ENCODE measurements at places on chromosomes 4 and X.

GRCh38 chr4:182225257-182225852 is 17.8 kb upstream of the TENM3 start:
- DNase-seq = no peak

- no peak for DNase-seq
Observed at GRCh38 chr4:128676095-128676494, 133.4 kb upstream of the JADE1 start.

DNA sequence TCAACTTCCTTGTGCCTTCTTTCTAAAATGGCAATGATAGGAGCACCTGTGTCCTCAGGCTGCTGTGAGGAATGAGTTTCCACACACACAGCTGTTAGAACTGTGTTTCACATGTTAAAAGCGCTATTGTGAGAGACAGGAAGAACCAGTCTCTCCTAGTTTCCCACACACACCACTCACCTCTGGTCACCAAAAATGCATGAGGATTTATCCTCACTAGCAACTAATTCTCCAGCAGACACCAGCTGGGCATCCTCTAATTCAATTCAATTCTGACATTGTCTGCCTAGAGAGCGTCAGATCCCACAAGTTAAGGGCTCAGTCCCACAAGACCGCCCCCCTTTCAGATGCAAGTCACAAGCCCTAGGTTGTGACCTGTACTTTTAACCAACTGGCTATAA is 29.0 kb upstream of the SLC2A9 start:
- DNase-seq = no peak

GRCh38 chr4:122652379-122652778 is 31.5 kb upstream of the IL21 start:
- no peak for DNase-seq

GRCh38 chr4:158906073-158906472 is 137.2 kb downstream of the FNIP2 start:
- DNase-seq = peak; percentile 53

- no peak for DNase-seq
Observed at GRCh38 chr4:56737666-56738065, 56.6 kb upstream of the HOPX start.

GRCh38 chr4:179112441-179113170 is 1670.4 kb upstream of the AGA start:
- no peak for DNase-seq

DNA sequence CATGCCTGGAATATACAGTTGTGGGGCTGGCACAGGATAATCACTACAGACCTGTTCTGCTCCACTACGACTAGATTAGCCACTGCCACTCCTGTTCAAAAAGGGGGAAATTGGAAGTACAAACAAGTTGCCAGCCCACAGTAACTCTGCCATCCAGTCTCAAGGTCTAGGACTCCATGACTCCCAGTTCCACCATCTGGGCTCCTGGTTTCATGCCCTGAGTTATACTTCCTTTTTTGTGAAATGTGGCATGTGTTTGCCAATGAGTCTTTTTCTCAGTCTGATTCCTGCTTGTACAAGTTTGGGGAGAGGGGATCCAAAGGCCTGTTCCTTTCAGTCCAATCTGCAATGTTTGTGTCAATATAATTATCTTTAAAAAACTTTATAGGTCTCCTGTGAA is 1.0 kb upstream of the BLOC1S4 start:
- no peak for DNase-seq

- DNase-seq = no peak
Observed at GRCh38 chr4:111693758-111694157, 451.5 kb upstream of the FAM241A start.

DNA sequence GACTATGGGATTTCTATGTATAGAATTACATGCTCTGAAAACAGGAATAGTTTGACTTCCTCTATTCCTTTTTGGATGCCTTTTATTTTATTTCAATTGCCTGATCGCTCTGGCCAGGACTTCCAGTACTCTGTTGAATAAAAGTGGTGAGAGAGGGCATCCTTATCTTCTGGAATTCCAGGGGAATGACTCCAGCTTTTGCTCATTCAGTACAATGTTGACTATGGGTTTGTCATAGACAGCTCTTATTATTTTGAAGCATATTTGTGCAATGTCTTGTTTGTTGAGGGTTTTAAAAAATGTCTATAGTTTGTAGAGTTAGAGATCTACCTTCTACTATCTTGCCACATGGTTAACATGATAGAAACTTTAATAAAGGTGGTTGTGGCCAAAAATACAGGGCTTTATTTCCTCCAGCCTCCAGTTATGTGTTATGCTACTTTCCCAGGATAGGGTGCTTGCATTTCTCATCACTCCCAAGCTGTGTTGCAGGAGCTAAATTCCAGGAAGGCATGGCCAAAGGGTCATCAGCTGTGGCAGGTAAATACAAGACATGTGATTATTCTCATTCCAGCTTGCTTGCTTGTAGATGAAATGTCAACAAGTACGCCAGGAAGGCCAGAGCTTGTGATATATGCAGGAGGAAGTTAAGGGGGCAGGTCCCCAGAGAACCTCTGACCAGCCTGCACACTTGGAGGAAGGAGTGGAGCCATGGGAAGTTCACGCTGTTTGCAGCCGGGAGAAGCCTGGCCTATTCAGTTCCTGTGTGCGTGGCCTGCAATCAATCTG is 142.4 kb upstream of the CPXCR1 start:
- DNase-seq = no peak

GRCh38 chrX:68684291-68684918 is 36.9 kb downstream of the STARD8 start:
- DNase-seq = no peak

DNA sequence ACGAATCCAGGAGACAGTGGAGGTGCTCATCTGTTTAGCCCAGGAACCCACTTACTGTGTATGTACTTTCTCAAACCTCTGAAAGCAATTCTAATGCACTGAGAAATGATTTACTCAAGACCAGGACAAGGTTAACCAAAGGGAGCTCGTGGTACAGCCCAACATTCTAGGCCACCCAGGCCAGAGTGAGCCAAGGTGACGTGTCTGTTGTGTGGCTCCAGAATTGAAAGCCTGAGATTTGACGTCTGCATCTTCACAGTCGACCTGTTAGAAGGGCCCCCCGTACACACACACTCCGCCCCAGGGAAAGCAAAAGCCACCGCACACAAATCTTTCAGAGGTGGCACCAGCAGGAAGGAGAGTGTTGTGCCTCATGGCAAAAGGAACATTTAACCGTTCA is 2.3 kb downstream of the MAP3K15 start:
- DNase-seq = no peak

DNA sequence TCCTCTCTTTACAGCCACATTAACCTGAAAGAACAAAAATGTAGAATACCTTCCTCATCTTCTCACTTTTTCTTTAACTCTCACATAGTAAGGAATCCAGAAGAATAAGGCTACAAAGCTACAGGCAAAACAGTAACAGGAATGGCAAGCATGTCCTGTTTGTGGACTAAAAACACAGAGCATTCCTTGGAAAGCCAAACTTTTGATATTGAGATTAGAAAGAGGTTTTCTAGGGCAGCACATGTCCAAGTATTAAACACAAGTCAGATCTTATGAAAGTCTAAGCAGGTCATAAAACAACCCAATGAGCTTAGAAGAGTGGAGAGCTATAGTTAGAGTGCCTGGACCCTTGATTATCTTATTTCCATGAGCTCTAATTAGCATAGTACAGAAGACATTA is 58.2 kb upstream of the FAM9C start:
- no peak for DNase-seq

DNA sequence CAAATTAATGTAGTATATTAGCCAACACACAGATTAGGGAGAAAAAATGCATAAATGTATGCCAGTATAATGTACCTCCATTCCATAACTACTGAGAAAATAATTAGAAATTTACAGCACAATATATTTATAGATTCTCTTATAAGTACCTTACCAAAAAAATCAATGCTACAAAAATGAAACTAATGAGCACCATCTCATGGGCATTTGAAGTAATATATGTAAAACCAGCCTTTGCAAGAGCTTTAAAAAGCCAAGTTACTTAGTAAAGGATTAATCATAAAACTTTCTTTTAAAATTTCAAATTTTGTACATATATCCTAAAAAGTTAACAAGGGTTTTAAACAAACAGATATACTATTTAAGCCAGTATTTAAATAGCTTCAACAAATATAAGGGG is 43.2 kb downstream of the LRBA start:
- no peak for DNase-seq

GRCh38 chr4:46953564-46953963 is 39.8 kb downstream of the GABRA4 start:
- DNase-seq = no peak

GRCh38 chrX:70022616-70023015 is 27.1 kb downstream of the AWAT2 start:
- DNase-seq = no peak

GRCh38 chr4:184384056-184384809 is 90.1 kb downstream of the IRF2 start:
- DNase-seq = peak; percentile 92

GRCh38 chr4:165351359-165352130 is 24.1 kb downstream of the MSMO1 start:
- DNase-seq = no peak

DNA sequence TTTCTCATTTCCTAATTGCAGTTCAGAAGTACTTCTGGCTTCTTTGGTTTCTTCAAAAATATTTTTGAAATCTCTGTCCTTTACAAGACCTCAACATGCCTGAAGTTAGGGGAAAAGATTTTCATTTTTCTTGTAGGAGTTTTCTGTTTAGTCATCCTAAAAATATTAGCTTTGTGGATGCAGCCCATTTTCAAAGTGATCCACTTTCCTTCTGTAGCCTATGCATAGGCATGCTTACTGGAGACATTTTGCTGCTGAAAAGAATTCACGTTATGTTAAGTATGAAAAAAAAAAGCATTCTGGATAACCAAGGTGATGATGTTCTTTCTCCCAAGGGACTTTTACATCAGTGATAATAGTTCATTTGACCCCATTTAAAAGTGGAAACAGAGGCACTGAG is 245.6 kb downstream of the THOC2 start:
- no peak for DNase-seq

DNA sequence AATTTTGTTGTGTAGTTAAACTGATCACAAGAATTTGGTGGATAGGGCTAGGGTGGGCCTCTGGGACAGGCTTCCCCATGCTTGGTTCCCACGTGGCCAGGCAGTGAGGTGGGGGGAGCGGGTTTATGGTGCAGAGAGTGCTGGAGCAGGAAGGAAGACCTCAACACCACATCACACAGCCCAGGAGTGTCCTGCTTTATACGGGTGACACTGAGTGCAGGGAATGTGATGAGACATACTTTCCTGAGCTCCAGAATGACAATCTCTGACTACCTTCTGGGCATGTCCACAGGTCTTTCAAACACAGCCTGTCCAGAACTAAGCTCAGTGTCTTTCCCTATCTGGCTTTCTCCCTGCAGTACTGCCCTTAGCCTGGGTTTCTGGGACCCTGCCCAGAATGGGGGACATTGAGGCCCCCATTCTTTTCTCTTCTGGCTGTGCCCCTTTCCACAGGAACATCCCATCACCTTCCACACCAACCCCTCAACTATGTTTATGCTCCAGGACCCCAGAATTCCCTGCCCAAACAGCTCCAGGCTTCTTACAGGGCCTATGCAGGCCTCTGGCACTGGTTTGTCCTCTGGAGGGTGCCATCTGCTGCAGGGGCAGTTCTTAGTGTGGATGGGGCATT is 36.5 kb upstream of the RASL11B start:
- DNase-seq = no peak

GRCh38 chrX:29432534-29432933 is 782.8 kb upstream of the MAGEB2 start:
- no peak for DNase-seq

- DNase-seq = no peak
Observed at GRCh38 chr4:45102716-45103115, 376.4 kb upstream of the GNPDA2 start.

DNA sequence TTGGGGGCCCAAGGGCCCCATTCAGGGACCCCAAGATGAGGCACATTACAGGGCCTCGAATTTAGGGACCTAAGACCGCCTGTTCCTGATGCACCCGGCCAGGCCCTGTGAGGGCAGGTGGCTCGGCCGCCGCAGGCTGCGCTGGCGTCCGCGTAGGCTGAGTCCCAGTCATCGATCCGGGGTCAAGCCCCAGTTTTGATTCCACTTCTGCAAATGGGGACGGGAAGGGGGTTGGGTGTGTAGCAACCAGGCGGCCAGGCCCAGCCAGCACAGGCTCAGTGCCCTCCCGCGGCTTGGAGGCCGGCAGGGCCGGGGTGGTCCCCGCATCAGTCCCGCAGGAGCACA is 327 bp downstream of the PNPLA4 start:
- DNase-seq = no peak

DNA sequence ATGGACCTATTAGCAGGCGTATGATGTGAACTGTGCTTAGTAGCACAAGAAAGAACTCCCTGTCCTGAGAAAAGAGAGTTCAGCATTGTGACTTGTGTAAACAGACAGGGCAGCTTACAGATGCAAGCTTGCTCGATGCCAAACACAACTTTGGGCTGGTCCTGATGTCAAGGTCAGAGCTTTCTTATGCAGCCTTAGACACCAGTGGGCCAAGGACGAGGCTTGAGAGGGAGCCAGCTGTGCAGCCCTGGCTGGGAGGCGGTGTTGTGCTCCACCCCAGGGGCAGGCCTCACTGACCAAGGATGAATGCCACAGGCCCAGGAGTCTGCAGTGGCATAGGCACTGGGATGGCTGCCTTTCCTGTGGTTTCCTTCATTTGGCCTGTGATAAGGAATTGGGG is 35.4 kb downstream of the JADE1 start:
- DNase-seq = no peak

GRCh38 chr4:85577307-85577706 is 102.4 kb downstream of the ARHGAP24 start:
- no peak for DNase-seq

DNA sequence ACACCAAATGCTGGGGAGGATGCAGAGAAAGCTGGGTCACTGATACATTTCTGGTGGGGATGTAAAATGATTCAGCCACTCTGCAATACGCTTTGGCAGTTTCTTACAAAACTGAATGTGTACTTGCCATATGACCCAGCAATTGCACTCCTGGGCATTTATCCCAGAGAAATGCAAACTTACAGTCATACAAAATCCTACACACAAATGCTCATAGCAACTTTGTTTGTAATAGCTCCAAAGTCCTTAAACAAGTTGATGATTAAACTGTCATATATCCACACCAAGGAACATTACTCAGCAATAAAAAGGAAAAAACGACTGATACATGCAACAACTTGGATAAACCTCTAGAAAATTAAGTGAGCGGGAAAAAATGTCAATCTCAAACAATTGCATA is 12.3 kb downstream of the MID1 start:
- no peak for DNase-seq

- no peak for DNase-seq
Observed at GRCh38 chrX:23398570-23398969, 63.9 kb downstream of the PTCHD1 start.

DNA sequence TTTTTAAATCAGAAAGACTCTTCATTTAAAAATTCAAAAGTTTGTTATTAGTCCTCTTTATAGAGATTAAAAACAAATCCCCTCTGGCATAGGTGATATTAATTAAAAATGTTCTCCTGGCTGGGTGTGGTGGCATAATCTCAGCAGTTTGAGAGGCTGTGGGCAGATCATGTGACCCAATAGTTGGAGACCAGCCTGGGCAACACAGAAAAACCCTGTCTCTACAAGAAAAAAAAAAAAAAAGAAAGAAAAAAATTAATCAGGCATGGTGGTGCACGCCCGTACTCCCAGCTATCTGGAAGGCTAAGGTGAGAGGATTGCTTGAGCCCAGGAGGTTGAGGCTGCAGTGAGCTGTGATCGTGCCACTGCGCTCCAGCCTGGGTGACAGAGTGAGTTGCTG is 38.9 kb downstream of the RASGEF1B start:
- DNase-seq = no peak
